Hematopoietic multipotent progenitor cell treated with erythropoietin and hydrocortisone succinate and interleukin-3 and kit ligand, for 6 days (in vitro differentiated cells): ENCODE measurements at places on chromosomes 3 and 15.

GRCh38 chr15:90902040-90902839, 862 bp upstream of the MAN2A2 start:
- DNase-seq = peak; percentile 79

DNA sequence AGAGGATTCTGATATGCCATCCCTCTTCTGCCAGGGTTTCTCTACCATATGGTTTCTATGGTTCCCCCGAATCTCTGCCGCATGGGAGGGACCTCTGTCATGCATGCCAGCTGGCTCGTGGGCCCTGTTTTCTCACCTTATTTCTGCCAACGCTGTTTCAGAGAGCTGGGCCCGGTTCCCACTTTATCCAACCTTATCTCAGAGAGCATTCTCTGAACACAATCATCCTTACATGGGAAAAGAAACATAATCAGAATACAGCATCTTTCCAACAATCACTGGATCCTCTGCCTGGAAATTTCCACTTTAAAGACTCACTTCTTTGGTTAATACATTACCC, 234.5 kb upstream of the ZBTB20 start:
- DNase-seq = no peak

GRCh38 chr3:42051384-42052131, 39.6 kb upstream of the TRAK1 start:
- DNase-seq = peak; percentile 58

DNA sequence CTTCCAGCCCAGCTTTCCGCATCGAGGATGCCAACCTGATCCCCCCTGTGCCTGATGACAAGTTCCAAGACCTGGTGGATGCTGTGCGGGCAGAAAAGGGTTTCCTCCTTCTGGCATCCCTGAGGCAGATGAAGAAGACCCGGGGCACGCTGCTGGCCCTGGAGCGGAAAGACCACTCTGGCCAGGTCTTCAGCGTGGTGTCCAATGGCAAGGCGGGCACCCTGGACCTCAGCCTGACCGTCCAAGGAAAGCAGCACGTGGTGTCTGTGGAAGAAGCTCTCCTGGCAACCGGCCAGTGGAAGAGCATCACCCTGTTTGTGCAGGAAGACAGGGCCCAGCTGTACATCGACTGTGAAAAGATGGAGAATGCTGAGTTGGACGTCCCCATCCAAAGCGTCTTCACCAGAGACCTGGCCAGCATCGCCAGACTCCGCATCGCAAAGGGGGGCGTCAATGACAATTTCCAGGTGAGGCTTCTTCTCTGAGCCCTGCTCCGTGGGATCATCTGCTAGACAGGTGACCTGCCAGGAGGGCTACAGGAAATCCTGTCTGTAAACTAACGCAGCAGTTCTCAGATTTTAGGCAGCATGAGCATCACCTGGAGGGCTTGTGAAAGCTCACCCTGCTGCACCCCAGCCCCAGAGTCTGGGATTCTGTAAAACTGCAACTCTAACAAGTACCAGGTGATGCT, 1.6 kb downstream of the THBS1 start:
- DNase-seq = no peak

GRCh38 chr15:28094732-28095521, 4.2 kb downstream of the OCA2 start:
- DNase-seq = peak; percentile 34

DNA sequence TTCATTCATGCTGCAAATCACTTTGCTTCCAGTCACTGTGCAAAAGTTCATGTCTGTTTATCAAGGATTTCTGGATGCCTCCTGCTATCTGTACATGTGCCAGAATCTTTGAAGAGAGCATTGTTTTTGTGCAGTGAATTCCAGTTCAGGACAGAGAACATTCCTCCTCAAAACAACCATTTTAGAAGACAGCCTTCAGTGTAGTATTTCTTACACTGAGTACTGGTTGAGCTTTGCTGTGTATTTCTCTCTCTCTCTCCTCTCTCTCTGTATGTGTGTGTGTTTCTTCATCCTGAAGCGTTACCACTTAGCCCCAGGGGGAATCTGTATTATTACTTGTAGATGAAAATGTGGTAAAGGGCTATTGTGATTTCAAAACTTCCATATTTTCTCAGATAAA, 123.8 kb upstream of the CHL1 start:
- no peak for DNase-seq

GRCh38 chr3:149967086-149967685, 3.5 kb downstream of the PFN2 start:
- DNase-seq = peak; percentile 74

DNA sequence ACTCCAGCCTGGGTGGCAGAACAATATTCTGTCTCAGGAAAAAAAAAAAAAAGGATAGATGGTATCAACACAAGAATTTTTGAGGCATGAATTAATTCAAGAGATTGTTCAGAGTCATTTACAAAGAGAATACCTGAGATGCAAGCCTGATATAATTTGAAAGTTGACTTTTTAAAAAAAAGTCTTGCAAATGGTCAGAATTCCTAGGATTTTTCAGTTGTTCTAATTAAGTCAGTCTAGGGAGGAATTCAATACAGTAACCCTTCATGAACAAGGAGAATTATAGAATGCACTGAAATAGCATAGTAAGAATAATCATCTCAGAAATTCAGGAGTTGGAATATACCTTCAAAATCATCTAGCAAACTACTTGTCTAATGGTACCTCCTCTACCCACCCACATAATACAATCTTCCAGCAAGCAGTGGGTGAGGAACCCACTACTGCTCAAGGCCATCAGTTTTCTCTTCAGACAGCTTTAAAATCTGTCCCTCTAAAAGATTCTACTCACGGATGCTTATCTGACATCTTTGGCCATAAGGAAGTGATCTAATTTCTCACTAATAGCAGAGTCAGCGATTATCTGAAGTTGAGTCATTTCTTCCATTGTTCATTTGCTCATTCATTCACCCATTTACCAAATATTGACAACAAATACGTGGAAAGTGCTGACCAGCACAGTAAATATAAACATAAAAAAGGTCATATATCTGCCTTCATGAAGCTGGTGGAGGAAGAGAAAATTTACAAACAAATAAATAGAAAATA, 159.6 kb downstream of the GREM1 start:
- no peak for DNase-seq

GRCh38 chr15:62929000-62929357, 113.6 kb upstream of the TPM1 start:
- DNase-seq = no peak

- DNase-seq = peak; percentile 43
Measured at GRCh38 chr3:105868431-105868741, 426 bp downstream of the CBLB start.

DNA sequence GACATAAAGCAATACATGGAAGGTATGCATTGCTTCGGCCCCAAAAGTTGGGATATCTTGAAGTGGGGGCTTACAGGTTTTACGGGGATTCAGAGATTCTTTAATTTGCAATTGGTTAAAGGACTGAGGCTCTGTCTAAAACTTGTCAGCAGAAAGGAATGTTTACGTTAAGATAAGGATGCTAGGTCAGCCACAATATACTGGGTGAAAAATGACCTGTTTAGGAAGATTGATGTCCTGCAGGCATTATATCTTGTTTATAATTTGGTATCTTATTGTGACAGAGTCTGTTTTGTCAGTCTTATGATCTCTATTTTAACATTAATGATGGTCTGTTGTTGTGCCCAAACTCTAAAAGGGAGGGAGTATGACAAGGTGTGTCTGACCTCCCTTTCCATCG, 15.3 kb upstream of the CCNDBP1 start:
- DNase-seq = no peak

DNA sequence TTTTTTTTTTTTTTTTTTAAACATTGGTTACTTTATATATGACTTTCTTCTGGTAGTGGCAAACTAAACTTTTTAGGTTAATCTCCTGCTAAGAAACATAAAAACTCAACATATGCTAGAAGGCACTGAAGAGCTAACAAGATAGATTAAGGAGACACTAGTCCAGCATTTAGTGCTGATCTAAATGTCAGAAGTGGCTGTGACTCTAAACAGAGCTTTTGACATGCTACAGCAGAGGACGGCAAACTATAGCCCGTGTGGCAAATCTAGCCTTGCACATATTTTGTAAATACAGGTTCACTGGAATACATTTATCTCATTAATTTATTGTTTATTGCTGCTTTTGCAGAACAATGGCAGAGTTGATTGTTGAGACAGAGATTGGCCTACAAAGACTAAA, 20.6 kb downstream of the NR2E3 start:
- no peak for DNase-seq
